ENCODE measurements at places on chromosomes 2 and 18.
A peak's percentile ranks its signal among the peaks of the same experiment; 100 is the strongest.

GRCh38 chr2:64853894-64854293, 135.3 kb upstream of the SLC1A4 start:
- no peak for DNase-seq

DNA sequence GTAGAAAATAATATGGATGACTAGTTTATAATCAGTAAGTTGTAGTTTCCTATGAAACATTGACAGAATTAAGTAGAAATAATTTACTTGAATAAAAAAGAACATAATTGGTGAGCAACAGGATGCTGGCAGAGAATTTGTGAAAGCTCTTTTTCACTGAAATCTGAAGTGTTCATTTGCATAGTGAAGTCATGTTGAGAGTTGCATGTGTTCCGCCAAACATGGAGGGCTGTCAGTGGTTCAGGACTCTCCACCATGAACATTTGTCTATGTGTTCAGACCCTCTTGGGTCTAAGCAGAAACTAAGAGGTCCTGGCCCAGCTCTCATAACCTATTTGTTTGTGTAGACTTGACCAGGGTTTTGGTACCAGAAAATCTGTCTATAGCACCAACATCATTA, 182.5 kb upstream of the LINC00305 start:
- DNase-seq, result no peak

DNA sequence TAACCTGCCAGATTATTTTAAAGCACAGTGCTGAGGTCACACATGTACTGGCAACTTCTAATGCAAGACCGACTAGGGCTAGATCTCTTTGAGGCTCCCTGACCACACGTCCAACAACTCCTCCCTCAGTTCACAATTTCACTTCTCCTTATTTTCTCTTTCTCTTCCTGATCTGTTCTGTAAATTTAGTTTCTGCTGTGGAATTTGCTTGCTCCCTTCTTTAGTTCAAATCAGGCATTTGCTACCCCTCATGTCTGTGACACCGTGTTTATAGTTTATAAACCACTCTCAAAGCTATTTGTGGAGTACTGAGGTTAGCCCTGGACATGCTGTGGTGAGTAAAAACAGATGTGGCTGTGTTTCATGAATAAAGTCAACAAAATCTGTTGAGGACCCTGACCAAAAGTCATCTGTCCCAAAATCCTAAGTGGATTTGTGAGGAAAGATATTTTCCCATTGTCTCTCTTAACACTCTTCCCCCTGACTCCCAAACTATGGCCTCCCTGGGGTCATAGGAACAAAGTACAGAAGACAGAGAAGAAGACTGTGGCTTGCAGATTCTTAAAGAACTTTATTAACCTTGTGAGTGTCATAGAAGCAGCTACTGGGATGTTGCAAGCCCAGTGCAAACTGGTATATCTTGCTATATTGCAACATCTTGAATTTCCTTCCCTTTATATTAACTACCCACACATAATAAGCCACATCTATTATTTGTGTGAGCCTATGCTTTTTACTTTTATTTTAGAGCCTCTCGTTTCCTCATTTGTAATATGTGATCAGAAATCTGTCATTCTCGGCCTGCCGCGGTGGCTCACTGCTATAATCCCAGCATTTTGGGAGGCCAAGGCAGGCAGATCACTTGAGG, 3.5 kb upstream of the NAGK start:
- DNase-seq, result peak; percentile 31

- DNase-seq, result peak; percentile 40
Measured at GRCh38 chr2:162091325-162092007, 17.5 kb upstream of the DPP4 start.

GRCh38 chr2:25401307-25402026, 59.7 kb upstream of the DNMT3A start:
- DNase-seq, result no peak

DNA sequence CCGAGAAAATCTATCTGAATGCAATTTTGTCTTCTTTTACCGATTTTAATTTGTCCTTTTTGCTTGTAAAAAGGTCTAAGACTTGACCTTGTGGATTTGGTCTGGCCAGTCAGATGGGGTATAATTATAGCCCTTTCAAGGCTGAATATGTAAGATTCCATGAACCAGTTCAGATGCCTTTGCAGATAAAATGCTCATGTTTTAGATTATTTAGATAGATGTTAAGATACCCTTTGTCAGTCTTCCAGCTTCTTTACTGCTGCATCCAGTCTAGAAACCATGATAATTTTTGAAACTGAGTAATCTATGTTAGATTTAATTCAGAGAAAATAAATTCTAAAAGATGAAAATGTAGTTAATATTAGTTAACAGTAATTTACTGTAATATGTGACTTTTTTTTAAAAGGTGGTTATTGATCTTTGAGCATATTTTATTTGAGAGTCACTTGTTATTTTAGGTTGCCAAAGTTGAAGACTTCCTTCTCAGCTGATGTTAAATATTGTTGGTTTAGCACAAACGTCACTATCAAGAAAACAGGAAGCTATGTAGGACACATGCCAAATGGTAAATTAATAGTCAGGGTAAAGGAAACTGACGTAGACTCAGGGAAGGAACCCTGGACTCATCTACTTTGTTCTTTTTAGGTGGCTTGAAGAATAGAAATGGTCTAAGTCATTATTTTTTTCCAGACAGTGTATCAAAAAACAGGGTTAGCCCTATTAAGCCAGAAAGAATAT, 29.8 kb downstream of the BABAM2 start:
- DNase-seq, result peak; percentile 78

GRCh38 chr2:206480161-206480560, 36.8 kb downstream of the ADAM23 start:
- DNase-seq, result peak; percentile 27

GRCh38 chr2:144596073-144596871, 76.4 kb upstream of the ZEB2 start:
- DNase-seq, result peak; percentile 17

- DNase-seq, result no peak
Measured at GRCh38 chr2:118449401-118449800, 361.1 kb downstream of the INSIG2 start.

GRCh38 chr2:233142355-233142897, 82.3 kb downstream of the INPP5D start:
- DNase-seq, result no peak

GRCh38 chr18:62379051-62379450, 53.9 kb downstream of the TNFRSF11A start:
- no peak for DNase-seq

DNA sequence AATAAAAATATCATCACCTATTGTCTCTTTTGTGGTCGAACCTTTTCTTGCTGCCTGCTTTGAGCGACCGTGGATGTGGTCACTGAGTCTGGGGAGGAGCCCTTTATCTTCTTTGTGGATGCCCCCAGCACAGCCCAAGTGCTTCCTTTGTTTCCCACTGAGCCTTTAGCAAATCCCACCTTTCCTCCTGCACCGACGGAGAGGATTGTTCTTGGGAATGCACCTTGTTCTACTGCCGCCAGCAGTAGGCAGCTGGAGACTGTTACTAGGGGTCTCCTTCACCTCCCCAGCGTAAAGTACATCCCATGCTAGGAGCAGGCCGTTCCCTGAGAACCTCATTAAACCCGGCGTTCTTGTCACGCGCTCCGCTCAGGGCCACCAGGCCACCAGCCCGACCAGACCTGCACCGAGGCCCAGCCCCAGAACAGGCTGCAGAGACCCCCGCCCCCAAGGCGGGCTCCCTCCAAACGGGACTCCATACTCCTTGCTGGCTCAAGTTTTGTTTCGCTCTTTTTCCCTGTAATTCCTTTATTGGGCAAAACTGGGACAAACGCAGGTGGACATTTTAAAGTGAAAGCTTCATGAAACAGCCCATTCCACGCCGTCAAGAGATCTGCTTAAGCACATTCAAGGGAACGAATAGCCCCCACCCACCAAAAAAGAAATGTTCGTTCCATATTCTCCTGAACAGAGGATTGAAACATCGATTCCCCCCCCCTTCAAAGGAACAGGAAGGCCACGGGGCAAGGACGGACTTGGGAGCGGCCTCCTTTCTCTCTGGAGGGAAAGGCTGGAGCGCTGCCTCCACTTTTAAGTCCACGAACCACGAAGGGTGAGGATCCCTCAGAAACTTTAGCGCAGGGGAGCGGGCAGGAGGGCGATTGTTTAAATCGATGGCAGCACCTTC, 1.1 kb upstream of the MAT2A start:
- DNase-seq, result peak; percentile 38

DNA sequence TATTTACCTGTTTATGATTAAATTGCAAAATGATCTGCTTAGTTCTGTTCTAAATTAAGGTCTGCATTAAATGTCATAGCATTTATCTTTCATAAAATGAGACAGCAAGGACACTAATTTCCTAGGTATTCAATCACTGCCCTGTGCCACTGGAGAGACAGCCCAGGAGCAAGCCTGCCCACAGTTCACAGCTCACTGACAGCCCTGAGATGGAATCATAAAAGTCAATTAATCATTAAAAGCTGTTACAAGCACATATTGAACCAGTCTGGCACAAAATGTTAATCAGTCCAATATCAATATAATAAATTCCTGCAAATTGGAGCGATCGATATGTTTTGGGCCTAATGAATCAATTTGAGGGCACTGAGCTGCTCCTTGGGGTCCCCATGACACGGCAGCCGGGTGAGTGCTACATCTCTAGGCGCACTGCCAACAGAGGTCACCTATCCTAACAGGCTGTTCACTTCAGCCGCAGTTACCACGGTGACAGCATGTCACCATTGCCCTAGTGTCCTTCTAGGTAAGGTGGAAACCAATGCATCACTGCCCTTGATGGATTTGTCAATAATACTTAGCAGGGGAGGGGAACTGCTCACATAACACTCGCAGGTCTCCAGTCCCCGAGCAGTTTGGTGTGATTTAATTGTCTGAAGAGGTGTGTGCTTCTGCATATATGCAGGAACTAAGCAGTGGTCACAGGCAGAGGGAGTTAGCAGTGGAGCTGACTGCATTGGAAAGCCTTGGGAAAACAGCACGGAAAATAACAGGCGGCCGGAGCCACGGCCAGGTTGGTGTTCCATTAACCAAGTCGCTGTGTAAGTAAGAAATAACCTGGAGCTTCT, 47.3 kb downstream of the POU3F3 start:
- DNase-seq, result no peak

- DNase-seq, result no peak
Measured at GRCh38 chr2:75563591-75563990, 2.9 kb upstream of the EVA1A start.

DNA sequence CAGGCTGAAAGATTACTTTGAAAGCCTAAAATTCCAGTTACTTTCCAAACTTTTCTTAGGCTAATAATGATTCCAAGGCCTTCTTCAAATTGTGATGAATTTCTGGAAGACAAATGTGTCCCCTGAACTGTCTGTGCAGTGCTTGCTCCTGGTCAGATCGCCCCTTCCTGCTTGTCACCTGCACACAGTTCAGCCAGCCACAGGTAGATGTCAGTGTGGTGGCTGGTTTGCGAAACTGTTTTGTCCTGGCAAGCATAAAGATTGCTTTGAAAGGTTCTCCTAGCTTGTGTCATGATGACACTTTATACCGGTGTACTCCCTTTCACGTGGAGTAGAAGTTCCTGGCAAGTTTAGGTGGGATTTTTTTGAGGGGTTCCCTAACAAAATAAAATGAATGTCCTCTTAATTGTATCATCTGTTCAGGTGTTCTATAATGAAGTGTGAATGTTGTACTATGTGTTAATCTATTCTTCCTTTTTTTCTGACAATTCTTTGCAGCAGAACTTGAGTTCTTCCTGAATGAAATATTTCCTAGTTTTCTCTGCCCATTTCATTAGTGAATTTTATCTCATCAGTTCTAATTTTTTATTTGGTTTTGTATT, 298.8 kb downstream of the ZNF407 start:
- DNase-seq, result peak; percentile 12

GRCh38 chr2:186101616-186102015, 363.0 kb downstream of the FSIP2 start:
- DNase-seq, result no peak

- DNase-seq, result peak; percentile 98
Measured at GRCh38 chr2:19711470-19712372, 190.1 kb downstream of the TTC32 start.

DNA sequence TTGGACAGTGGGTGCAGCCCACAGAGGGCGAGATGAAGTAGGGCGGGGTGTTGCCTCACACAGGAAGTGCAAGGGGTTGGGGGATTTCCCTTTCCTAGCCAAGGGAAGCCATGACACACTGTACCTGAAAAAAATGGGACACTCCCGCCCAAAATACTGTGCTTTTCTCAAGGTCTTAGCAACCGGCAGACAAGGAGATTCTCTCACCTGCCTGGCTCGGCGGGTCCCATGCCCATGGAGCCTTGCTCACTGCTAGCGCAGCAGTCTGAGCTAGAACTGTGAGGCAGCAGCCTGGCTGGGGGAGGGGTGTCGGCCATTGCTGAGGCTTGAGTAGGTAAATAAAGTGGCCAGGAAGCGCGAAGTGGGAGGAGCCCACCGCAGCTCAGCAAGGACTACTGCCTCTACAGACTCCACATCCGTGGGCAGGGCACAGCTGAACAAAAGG, 244.7 kb downstream of the NBAS start:
- DNase-seq, result no peak

DNA sequence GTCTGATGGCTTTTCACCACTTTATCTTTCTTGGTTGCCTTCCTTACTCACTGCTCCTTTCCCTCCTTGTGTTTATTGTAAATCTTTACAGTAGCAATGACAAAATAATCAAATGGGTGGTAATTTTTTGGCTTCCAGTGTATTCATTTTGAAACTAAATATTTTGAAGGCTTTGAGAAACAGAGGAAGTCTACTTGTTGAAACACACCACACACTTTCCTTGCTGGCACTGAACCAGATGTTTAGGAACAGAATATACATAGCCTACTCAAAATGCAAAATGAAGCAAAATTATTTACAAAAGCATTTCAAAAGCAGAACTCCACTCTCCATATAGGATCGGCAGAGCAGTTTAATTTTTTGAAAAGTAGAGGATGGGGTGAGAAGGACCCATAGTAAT, 189.8 kb downstream of the LTBP1 start:
- DNase-seq, result peak; percentile 42

DNA sequence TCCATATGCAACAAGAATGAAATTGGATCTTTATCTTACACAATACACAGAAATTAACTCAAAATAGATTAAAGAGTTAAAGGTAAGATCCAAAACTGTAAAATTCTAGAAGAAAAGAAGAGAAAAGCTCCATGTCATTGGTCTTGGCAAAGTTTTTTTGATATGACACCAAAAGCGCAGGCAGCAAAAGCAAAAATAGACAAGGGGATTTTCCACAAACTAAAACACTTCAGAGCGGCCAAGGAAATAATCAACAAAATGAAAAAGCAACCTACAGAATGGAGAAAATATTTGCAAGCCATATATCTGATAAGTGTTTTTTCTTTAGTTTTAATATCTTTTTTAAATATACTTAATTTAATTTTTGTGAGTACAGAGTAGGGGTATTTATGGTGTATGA, 112.8 kb upstream of the CAB39 start:
- no peak for DNase-seq

DNA sequence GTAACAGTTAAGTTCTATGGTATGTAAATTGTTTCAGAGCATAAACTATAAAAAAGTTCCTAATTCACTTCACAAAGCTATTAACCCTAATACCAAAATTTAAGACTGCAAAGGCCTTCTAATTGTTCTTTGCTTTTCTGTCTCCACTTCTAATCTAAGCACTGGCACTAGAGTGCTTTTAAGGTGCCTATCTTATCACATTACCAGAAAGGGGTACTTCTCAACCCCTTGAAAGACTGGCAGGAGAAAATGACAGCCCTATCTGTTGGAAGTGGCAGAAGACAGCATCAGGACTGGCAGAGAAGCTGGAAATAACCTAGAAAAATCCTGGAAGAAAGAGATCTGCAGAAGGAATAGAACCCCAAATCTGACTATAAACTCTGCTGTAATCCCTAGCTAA, 10.3 kb downstream of the CNRIP1 start:
- DNase-seq, result no peak

- DNase-seq, result no peak
Measured at GRCh38 chr2:107358362-107358761, 468.3 kb upstream of the RGPD4 start.

- no peak for DNase-seq
Measured at GRCh38 chr2:160394153-160394552, 99.5 kb downstream of the RBMS1 start.

All from fibroblast of mammary gland (primary cell).